ENCODE measurements at places on chromosomes 5 and 9.

DNA sequence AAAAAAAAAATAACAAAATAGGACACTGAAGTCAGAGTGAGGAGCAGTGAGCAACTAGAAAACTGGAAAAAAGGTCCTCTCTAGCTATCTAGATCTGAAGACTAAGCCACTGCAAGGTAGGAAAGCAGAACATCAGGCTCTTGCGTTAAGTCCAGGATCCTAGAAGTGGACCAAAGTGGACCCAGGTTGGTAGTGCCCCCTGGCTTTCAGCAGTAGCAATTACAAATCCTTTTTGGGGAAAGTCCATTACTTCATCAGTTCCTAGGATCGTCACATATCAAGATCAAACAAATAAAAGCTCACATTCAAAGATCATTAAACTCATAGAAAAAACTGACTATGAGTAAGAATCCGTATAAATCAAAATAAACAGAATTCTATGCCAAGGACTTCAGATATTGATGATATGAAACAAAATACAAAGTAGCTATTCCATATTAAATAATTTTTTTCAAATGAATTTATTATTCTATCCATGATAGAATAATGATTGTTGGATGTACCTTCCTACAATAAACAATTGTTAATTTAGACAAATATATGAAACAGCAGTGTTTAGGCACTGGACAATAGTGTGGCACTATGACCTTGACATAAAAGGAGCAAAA, 6.5 kb upstream of the RICTOR start:
- DNase-seq = no peak

GRCh38 chr5:96597438-96598020, 64.6 kb upstream of the CAST start:
- DNase-seq = no peak

- no peak for DNase-seq
These were observed 1951.4 kb upstream of the WWC1 start for GRCh38 chr5:166340039-166340438.

GRCh38 chr5:89758146-89758545, 651.4 kb downstream of the CETN3 start:
- no peak for DNase-seq

DNA sequence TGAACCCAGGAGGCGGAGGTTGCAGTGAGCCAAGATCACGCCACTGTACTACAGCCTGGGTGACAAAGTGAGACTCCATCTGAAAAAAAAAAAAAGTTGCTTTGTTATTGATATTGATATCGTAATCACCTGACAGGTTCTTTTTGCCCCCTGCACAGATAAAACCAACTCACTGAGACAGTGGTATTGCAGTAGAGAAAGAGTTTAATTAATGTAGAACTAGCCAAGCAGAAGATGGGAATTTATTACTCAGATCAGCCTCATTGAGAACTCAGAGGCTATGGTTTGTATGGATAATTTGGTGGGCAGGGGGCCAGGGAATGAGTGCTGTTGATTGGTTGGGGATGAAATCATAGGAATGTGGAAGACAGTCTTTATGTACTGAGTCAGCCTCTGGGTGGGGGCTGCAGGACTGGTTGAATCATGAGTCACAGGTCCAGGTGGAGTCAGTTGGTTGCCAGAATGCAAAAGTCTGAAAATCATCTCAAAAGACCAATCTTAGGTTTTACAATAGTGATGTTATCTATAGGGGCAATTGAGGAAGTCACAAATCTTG, 35.8 kb upstream of the MEGF10 start:
- peak; percentile 33 for DNase-seq

Data from HS-27A (cell line).